Stimulated activated CD8-positive, alpha-beta memory T cell treated with anti-CD3 and anti-CD28 coated beads, Interleukin-7, amount 100 ng/mL, for 4 hours (primary cell): ENCODE measurements at places on chromosomes 3 and 15.

- DNase-seq: no peak
These were observed 197.7 kb downstream of the LPP start for GRCh38 chr3:188351648-188352047.

- DNase-seq: no peak
These were observed 15.8 kb downstream of the C3orf85 start for GRCh38 chr3:109152320-109152719.

- no peak for DNase-seq
These were observed 46.4 kb downstream of the SH3BP5 start for GRCh38 chr3:15286022-15286421.

GRCh38 chr15:68488290-68488689 lies 56.3 kb upstream of the ITGA11 start:
- DNase-seq: no peak

- DNase-seq: no peak
These were observed 57.1 kb downstream of the ADAMTS17 start for GRCh38 chr15:100284701-100285100.

DNA sequence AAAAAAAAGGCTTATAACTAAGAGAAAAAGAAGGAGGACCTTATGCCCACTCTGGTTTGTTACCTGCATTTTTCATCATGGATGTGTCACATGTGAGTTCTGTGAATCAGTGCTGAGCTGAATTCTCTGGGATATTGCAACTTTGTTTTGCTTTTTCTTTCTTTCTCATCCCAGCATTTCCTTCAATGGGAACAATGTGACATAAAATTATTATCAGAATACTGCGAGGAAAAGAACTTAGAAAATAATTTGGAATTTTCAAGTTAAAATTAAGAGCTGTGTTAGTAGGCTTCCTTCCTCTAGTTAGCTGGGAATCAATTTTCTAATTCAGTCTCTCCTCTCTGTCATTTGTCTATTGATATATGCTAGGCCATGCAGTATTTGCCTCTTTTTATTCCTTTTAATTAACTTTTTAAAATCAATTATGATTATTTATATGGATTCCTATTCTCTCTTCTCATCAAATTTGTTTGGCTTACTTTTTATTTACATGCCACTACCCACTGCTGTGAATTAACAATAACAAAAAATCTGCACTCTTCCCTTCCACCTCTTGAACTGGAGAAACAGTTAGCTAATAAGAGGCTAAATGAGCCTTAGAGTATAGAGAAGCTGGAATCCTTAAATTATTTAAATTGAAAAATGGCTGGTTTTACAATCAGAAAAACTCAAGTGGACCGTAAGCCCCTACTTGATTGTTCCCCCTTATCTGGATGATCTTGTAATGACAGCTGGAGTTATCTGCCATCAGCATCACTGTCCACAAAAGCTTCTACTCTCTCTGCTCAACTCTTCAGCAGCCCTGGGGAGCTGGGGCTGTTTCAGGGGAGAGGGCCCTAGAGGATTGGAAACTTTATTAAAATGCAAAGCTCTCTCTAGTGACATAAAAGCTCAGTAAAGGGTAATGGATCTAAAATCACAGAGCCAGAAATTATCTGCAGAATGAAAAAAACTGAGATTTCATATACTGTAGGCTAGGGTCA lies 95.3 kb upstream of the SOX2 start:
- DNase-seq: no peak

DNA sequence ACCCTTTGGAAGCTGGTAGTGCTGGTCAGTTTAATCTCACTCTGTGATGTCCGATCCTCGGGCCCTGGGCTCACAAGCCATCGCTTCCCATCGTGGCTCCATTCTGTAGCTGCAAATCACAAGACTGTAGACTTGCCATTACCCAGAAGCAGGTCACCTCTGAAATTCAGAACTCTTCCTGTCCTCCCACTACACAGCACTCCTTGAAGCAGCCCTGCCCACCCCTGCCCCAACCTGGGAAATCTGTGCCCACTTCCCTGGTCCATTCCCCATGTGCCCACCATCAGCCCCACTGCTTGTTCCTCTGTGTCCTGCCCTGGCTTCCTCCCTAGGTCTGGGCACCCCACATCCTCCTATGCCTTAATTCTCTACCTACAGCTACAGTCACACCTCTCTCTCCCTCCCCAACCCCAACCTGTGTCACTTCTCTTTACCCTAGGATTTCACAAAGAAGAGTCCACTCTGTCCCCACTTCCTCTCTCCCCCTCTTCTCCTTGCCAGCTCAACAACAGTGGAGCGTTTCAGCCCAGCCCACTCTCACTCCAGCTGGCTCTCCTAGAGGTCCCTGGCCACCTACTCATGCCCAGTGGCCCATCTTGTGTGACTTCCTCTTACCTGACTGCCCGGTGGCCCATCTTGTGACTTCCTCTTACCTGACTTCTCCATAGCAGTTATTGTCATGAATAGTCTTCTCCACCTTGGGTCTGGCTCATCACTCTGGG lies 8.3 kb downstream of the ZNF710 start:
- DNase-seq: no peak
